ENCODE measurements at places on chromosomes 12 and 14. TPM values are rescaled to one million over a fixed set of nuclear protein-coding genes. Genes with fewer than 3 reads are reported as not detected.

GON7 gene
- 3.2 TPM for total RNA-seq

SYNDIG1L gene
- 3.1 TPM for total RNA-seq

JPH4 gene
- 1.3 TPM for total RNA-seq

PTCSC3 gene
- total RNA-seq = not detected

CPNE6 gene
- total RNA-seq = 1.3 TPM

OAS1 gene
- total RNA-seq = 15.3 TPM

GDF3 gene
- total RNA-seq = not detected

PLA2G1B gene
- not detected for total RNA-seq

ERBB3 gene
- total RNA-seq = 1.1 TPM

SERPINA10 gene
- not detected for total RNA-seq

REP15 gene
- total RNA-seq = 5.6 TPM

ALG10B gene
- total RNA-seq = 5.5 TPM

- no peaks in the 10 kb centered on the region for H3K36me3 ChIP-seq
- H3K27me3 ChIP-seq = no peaks in the 10 kb centered on the region
- no peak overlapping the region for H3K27ac ChIP-seq
- no peaks in the 10 kb centered on the region for H3K4me1 ChIP-seq
- no peak overlapping the region for H3K4me3 ChIP-seq
These were observed 1044.3 kb downstream of the FLRT2 start for GRCh38 chr14:86574051-86574777.

DNA sequence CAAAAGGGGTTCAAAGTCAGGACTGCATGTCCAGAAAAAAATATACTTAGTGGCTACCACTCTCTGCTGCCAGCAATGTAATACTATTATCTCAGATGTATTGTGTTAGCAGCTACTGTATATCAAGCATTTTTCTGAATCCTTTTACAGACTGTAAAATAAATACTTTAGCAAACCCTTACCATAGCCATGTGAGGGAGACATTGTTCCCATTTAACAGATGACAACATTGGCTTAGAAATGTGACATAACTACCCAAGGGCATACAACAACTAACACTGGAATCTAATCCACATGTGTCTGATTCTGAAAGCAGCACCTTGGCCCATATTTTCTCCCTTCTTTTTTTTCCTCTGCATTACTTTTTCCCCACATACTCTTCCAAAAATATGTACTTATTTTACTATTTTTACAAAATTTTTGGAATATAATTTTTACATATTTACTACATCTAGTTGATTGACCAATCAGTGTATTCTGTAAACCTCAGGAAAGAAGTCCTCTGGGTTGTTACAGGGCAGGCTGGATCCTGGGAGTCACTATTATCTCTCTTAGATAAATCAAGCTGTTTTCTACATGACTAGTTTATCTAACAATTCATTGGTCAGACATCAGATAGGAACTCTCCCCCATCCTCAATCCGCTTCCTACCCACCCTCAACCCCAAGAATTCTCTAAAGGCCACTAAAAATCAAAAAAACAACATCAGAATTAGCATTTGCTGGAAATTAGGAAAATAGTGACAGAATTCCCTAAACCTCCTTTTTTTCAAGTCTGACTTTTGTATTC is 154.1 kb downstream of the BTG1 start:
- no peak for DNase-seq
- no peaks in the 10 kb centered on the region for H3K36me3 ChIP-seq
- no peak overlapping the region for H3K4me3 ChIP-seq
- H3K27me3 ChIP-seq = no peaks in the 10 kb centered on the region

GRCh38 chr12:119479121-119479561 is 114.4 kb upstream of the TMEM233 start:
- no peaks in the 10 kb centered on the region for H3K4me1 ChIP-seq
- no peak overlapping the region for H3K27ac ChIP-seq
- no peak overlapping the region for H3K4me3 ChIP-seq
- H3K27me3 ChIP-seq = no peaks in the 10 kb centered on the region

DNA sequence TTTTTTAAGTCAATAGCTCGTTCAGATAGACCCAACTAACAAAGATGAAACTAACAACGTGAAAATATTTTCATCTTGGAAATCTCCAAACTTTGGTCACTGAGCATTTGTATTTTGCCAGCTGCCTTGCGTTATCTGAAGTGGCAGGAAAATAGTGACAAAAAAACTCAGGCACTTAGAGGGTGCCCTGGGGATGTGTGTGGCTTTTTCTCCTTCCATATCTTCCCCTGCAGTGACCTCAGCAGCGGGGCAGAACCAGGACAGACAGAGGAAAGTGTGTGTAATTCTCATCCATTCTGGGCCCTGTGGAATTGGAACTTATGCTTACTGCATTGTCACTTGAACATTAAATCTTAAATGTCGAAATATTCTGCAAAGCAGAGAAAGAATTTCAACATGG is 152.0 kb downstream of the BCAT1 start:
- no peak for DNase-seq
- no peak overlapping the region for H3K4me3 ChIP-seq
- no peak overlapping the region for H3K27ac ChIP-seq
- H3K27me3 ChIP-seq = no peaks in the 10 kb centered on the region
- no peaks in the 10 kb centered on the region for H3K36me3 ChIP-seq

DNA sequence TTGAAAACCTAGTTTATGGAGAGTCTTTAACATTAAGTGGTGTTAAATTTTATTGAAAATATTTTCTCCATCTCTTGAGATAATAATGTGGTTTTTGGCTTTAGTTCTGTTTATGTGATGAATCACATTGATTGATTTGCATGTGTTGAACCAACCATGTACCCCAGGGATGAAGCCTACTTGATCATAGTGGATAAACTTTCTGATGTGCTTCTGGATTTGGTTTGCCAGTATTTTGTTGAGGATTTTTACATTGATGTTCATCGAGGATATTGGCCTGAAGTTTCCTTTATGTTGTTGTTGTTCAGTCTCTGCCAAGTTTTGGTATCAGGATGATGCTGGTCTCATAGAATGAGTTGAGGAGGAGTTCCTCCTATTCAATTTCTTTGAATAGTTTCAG is 222.6 kb downstream of the ADAMTS20 start:
- H3K27ac ChIP-seq = no peak overlapping the region
- no peaks in the 10 kb centered on the region for H3K36me3 ChIP-seq
- H3K27me3 ChIP-seq = no peaks in the 10 kb centered on the region
- DNase-seq = no peak

GRCh38 chr12:25377469-25378177 is 126.9 kb upstream of the KRAS start:
- H3K4me1 ChIP-seq = no peaks in the 10 kb centered on the region
- H3K4me3 ChIP-seq = no peak overlapping the region
- DNase-seq = no peak
- no peak overlapping the region for H3K27ac ChIP-seq

- H3K27ac ChIP-seq = no peak overlapping the region
- DNase-seq = no peak
- no peak overlapping the region for H3K4me3 ChIP-seq
- H3K27me3 ChIP-seq = no peaks in the 10 kb centered on the region
These were observed 47.5 kb downstream of the PRKCH start for GRCh38 chr14:61368781-61369453.

GRCh38 chr14:23523229-23524016 is 28.1 kb downstream of the ZFHX2 start:
- H3K4me3 ChIP-seq = no peak overlapping the region
- H3K36me3 ChIP-seq = no peaks in the 10 kb centered on the region
- DNase-seq = no peak
- no peaks in the 10 kb centered on the region for H3K4me1 ChIP-seq
- no peak overlapping the region for H3K27ac ChIP-seq

DNA sequence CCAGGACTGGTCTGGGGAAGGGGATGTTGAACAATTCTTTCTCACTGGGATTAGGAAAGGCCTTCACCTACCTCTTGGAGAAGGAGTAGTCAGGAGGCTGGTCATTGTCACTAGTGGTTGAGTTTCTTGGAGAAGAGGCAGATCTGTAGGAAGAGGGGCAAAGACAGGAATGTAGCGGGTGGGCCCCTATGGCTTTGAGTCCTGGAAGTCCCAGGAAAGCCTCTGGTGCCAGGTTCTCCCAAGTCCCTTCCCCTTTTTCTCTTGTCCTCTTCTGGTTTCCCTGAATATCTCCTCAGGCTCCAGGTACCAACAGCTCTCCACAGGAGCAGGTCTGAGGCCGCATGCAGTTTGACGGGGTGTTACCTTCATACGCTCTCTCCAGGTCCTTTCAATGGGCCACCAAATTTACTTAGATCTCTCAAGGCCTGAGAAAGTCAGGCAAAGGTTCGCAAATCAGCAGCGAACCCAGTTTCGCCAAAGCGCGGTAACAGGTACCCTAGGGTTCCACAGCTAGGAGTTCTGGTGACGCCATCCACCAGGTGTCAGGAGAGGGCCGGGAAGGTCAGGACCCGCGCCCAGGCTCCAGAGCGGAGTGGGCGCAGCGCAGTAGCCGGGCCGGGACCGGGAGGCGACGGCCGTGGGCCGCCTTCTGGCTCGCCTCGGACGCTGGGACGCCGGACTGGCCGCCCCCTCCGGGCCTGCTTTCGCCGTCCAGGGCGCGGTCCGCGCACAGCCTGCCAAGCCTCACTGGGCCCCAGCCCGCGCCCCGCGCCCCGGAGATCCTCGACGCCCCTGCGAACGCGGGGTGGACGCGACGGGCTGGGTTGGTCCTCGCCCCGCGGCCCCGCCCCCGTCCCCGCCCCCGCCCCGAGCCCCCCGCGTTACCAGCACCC is 795 bp downstream of the SMAGP start:
- no peaks in the 10 kb centered on the region for H3K27me3 ChIP-seq
- no peaks in the 10 kb centered on the region for H3K4me1 ChIP-seq
- no peaks in the 10 kb centered on the region for H3K36me3 ChIP-seq
- H3K27ac ChIP-seq = no peak overlapping the region
- no peak for DNase-seq

DNA sequence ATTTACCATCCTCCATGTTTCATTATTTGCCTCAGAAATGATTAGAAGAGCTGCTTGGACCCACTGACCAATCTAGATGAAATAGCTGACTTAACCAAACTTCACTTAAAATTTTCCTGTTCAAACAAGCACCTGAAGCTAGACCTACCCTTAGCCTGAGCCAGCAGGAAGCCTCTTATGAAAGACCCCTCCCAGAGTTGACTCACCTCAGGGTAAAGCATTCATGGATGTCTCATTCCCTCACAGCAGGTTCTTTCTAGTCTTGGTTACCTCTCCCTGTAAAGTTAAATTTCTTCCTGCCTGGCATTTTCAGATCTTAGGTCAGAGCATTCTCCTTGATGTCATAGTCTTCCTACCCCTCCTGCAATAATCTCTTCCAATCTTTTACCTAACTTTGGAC is 1209.8 kb downstream of the FLRT2 start:
- no peaks in the 10 kb centered on the region for H3K36me3 ChIP-seq
- no peak overlapping the region for H3K4me3 ChIP-seq
- H3K27ac ChIP-seq = no peak overlapping the region
- DNase-seq = no peak

GRCh38 chr14:92514844-92515514 is 1.4 kb downstream of the RIN3 start:
- no peaks in the 10 kb centered on the region for H3K27me3 ChIP-seq
- H3K27ac ChIP-seq = peak overlapping the region; percentile 89
- DNase-seq = no peak

DNA sequence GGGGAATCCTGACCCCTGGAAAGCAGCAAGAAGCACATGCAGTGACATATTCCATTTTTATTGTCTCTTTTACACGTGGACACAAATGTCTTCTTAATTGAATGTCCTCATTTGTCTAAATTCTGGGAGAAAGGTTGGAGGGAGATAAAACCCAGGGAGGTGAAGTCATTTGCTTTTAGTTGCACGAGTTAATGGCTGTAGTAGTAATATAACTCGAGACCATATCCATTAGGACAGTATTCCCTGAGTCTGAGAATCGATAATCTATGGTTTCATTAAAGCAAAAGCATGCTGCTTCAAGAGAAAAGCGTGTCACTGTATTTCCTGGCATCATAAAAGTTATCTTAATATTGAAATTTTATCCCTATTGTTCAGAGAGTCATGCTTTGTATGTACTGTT is 216.0 kb upstream of the PELI2 start:
- DNase-seq = no peak
- no peaks in the 10 kb centered on the region for H3K36me3 ChIP-seq
- H3K4me1 ChIP-seq = no peaks in the 10 kb centered on the region
- H3K4me3 ChIP-seq = no peak overlapping the region
- no peaks in the 10 kb centered on the region for H3K27me3 ChIP-seq
- no peak overlapping the region for H3K27ac ChIP-seq

DNA sequence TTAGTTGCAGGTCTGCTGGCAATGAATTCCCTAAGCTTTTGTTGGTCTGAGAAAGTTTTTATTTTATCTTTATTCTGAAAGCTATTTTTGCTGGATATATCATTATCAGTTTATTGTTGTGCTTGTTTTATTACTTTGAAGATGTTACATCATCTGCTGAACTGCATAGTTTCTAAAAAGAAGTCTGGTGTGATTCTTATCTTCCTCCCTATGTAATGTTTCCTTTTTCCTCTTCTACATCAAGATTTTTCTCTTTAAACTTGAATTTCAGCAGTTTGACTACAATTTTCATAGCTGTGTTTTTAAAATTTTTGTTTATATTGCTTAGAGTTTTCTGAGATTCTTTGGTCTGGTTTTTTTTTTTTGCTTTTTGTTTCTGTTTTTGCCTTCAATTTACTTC is 137.1 kb upstream of the PMCH start:
- H3K27ac ChIP-seq = no peak overlapping the region
- no peaks in the 10 kb centered on the region for H3K27me3 ChIP-seq
- no peaks in the 10 kb centered on the region for H3K36me3 ChIP-seq
- no peak for DNase-seq
- H3K4me1 ChIP-seq = no peaks in the 10 kb centered on the region

- no peak overlapping the region for H3K4me3 ChIP-seq
- no peak overlapping the region for H3K27ac ChIP-seq
- DNase-seq = no peak
These were observed 7.4 kb downstream of the C14orf93 start for GRCh38 chr14:23002592-23002991.

GRCh38 chr12:79444089-79444488 is 246.7 kb downstream of the PAWR start:
- no peak overlapping the region for H3K4me3 ChIP-seq
- no peak overlapping the region for H3K27ac ChIP-seq
- H3K4me1 ChIP-seq = peaks cover 26% of the 10 kb centered on the region
- no peaks in the 10 kb centered on the region for H3K27me3 ChIP-seq

DNA sequence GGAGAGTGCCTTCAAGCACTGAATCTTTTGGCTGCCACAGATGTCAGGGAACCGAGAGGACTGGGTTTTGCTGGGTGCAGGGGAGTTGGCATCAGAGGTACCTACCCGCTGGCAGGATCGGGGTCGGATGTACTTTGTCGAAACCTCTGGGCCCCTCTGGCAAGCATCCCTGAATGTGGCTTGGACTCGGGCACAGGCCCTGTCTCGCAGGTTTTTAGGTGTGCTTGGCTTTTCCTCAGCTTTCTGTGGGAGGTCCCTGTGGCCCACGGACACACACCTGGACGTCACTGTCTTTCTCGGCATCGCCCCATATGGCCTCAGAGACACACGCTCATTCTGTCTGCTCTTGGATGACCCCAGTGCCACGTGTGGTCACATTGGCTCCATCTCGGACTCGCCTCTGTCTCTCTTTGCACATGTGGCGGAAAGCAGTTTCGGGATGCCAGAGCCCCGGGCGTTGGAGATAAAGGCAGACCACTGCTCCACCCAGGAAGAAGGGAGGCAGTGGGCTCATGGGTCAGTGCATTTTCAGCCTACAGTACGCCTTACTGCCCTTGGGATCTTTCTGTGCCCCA is 769.6 kb upstream of the ALG10B start:
- no peaks in the 10 kb centered on the region for H3K4me1 ChIP-seq
- H3K36me3 ChIP-seq = no peaks in the 10 kb centered on the region
- H3K27me3 ChIP-seq = no peaks in the 10 kb centered on the region
- H3K4me3 ChIP-seq = no peak overlapping the region
